Suppressor macrophage treated with lipopolysaccharide for 1 hour (primary cell): ENCODE measurements at places on chromosomes 16 and 17.

- DNase-seq = no peak
These were observed 204.6 kb downstream of the SEC14L1 start for GRCh38 chr17:77345260-77345910.

GRCh38 chr17:50458701-50459676 is 9.7 kb downstream of the CHAD start:
- DNase-seq = peak; percentile 65

DNA sequence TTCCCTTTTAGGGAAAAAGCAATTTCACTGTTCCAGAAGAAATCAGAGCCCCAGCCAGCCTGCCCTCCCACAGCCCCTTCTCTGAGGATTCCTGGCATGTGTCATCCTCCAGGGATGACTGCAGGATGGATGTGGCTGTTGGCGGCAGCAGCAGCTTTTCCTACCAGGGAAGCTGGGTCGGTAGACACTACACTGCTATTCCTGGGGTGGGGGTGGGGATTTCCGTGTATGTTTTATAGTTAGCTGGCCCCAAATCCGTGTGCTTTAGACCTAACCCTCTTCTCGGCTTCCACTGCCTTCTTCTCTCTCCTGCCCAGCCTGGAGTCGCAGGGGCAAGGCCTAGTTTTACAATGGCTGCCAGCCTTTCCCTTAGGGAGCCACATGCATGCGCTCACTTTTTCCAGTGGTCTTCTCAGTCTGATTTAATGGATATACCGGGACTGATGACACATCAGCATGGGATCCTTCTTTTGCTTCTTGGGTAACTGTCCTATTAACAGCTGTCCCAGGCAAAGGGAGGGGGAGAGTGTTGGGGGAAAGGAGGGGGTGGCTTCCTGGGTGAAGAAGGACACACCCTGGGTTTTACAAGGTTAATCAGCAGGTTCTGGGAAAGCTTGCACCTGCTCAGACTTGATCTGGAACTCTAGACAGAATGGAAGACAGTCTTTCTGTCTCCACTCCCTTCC is 2.7 kb upstream of the NFE2L1 start:
- peak; percentile 34 for DNase-seq

DNA sequence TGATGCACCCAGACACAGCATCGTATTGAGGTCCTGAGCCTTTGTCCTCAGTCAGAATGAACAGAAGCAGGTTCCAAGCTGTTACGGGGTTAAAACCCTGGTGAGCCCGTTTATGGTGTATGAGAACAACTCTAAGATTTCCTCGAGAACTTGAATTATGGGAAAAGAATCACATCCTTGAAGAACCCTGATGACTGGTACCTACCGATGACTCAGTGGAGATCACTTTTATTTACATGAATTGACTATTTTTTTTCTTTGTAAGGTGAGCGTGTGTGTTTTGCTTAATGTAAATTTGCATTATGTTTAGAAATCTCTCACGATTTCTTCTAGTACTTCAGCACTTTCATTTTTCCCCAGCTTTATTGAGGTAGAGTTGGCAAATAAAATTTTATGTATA is 3.3 kb upstream of the KRTAP4-4 start:
- no peak for DNase-seq

DNA sequence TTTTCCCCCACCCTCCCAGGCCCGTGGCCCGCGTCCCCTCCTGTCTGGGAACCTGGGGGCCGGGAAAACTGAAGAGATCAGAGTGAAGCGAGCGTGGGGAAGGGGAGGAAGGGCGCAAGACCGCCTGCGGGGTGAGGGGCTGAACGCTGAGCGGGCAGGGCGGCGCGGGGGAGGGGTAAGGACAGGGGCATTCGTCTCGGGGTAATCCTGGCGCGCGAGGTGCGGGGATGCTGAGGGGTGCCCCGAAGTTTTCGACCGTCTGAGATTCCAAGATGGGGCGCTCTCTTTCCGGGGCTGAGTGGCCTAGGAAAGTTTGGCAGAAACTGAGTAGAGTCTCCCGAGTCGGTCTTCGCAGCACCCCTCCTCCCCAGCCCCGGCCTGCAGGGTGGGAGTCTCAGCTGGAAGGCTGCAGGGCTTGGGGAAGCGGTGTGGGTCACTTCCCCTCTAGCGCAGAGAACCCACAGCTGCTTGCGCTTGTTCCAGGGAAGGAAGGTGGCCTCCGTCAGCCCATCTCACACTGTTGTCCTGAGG is 555 bp downstream of the TTYH2 start:
- peak; percentile 75 for DNase-seq

DNA sequence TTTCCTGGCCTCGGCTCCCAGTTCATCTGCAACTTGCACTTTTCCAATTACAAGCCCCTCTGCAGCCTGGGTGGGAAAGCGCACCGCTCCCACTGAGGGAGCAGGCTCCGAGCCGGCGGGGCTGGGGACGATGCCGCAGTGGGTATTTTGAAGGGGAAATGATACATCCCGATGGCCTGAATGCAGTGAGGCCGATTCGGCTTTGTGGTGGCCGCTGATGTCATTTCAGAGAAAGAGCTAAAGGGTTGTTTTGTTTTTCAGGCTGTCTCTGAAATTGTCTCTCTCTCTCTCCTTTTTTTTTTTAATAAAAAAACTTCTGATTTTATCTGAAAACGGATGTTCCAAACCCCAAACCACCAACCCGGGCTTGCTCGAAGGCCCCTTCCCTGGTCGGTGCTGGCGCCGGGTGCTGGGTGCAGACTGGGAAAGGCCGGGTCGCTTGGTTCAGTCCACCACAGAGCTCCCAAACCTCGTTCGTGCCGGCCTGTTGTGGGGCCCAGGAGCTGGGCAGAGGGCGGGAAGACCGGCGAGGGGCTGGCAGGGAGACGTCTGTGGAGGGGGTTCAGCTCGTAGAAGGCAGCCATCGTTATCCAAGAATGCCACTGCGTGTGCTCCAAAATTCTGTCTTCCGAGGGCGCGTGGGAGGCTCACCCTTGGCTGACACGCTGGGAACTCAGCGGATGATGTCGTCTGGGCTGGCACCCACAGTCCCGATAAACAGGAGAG is 102.8 kb downstream of the FOXL1 start:
- DNase-seq = no peak

- DNase-seq = no peak
These were observed 40.9 kb upstream of the RBFOX3 start for GRCh38 chr17:79651761-79652160.

DNA sequence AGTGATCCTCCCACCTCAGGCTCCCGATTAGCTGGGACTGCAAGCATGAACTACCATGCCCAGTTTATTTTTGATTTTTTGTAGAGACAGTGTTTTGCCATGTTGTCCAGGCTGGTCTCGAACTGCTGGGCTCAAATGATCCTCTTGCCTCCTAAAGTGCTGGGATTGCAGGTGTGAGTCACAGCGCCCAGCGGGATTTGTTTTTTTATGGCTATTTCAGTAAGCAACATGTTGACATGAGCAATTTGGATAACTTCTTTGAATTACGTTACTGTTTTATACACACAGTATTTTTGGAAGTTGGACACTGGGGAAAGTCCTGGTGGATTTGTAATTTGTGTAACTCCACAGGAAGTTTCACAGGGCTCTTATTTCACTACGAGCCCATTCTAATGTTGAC is 18.5 kb upstream of the RHOT1 start:
- peak; percentile 57 for DNase-seq

GRCh38 chr17:42200706-42201457 is 6.6 kb upstream of the GHDC start:
- DNase-seq = no peak

GRCh38 chr16:63921737-63922295 is 1200.0 kb downstream of the CDH11 start:
- DNase-seq = no peak

DNA sequence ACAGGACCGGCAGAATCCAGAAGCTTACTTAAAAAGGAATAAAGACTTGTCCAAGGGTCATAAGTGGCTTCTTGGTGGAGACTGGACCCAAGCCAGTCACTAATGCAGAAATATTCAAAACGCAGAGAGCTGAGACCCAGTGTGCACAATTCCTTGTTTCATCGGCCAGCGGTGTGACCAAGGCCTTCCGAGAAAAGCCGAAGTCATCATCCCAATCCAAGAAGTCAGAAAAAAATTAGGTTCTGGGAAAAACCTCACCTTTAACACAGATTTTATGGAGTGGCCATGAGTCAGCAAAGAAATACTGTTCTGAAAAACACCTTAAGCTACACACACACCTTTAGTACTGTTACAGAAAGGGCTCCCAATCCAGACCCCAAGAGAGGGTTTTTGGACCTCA is 1.0 kb upstream of the GCSH start:
- DNase-seq = no peak

- DNase-seq = no peak
These were observed 92.2 kb downstream of the SOCS1 start for GRCh38 chr16:11163761-11164261.

GRCh38 chr17:80347948-80348351 is 67.0 kb upstream of the ENDOV start:
- no peak for DNase-seq

DNA sequence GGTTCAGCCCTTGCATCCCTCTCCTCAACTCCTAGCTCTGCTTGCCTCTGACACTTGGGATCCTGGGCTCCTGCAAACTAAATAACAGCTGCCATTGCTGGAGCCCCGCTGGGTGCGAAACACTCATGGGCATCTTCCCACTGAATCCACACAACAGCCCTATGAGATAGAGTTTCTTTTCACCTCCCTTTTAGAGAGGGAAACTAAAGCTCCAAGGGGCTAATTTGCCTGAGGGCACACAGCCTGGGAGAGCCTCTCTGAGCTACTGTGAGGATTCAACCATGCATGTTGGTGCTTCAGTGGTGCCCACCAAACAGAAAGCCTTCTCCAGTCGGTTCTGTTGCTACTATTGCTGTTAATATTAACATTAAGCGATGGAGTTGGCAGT is 4.0 kb downstream of the ACBD4 start:
- DNase-seq = no peak

DNA sequence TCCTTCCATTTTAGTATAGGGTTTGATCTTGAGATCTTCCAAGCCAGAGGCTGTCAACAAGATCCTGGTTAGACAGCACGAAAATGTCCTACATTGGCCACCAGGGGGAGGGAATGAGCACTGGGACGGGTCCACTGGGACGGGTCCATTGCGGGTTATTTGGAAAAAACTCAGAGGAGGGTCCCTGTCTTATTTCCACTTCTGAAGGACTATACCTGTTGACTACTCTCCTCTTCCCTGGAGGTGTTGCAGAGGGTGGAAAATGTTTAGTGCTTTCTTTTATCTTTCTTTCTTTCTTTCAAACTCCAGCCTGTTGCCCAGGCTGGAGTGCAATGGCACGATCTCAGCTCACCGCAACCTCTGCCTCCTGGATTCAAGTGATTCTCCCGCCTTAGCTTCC is 2.5 kb downstream of the TTLL6 start:
- peak; percentile 83 for DNase-seq

DNA sequence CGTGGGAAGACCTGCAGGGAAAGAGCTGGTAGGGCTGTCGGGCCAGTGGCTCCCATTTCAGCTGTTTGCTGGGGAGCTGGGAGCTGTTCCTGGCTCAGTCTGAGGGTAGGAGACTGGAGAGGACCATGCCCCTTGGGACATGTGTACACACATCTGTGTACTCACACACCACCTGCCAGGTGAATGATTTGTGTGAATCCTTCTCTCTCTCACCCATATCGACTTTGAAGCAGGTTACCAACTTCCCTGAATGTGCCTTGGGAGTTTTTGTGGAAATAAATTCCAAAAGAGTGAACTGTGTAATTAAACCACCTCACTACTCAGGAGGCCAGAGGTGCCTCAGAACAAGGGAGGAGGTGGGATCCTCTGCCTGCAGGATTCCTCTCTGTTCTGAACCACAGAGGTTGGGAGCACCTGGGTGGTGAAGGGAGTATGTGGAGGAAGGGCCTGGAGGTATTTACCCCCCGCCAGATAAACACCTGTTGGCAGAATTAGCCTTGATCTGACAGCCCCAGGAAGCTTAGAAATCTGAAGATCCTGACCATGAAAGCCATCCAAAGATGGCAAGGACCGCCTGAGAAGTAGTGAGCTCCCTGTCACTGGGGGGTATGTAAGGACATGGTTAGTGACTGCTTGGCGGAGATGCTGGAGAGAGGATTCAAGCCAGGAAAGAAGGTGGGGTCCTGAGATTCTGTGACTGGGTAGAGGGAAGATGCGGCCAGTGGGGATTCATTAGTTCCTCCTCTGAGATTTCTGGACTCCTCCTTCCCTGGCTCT is 3.3 kb downstream of the ABCC3 start:
- DNase-seq = no peak

GRCh38 chr17:42167807-42168206 is 13.0 kb upstream of the RAB5C start:
- peak; percentile 65 for DNase-seq

DNA sequence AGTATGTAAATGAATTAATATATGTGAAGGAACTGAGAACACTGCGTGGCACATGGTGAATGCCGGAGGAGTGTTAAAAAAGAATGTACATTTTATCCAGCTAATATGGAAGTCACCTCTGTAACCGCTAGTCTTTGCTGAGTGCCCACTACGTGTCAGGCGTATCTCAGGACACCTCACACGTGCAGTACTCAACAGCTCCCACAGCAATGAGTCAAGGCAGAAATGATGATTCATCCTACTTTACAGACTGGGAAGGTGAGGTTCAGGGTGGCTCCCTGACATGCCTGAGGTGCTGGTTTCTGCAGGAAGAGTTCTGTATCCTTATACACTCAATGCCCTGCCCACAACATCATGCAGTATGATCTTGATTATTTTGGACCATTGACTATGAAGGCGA is 487.0 kb downstream of the HAPSTR1 start:
- DNase-seq = no peak

DNA sequence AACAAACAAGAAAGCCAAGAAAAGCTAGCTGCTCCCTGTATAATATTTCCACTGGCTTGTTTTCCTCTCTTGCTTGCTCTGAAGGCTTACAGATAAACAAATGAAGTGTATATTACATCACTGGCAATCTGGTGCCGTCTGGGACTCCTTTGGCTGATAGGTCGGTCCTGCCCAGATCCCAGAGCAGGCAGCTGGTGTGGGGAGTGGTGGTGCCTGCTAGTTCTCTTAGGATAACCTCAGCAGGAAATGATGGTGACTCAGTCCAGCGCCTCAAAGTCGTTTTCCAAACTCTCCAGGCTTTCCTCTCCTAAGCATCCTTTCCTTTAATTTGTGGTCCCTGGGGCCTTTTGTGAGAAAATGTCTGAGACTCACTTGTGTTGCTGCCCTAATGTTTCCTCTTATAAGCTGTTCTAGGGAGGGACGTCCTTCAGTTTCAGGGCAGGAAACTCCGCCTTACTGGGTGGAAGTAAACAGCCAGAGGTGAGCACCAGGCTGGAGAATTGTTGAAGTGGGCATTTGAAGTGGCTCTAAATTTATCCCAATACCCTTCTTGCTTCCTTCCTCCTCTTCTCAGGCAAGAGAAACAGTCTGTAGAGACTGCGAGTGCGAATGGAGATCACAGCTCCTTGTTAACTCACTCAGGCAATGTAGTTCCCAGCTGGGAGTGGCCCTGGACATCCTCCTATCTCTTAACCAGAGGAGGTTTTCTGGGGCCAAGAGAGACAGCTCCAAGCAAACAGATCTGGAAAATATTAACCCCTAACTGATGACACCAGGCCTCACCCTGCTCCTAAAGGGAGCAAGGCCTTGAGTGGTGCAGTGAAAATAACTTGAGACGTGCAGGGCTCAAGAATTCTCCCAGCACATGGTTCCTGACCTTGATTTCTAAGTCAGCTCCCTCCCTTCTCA is 34.9 kb downstream of the CD300LF start:
- DNase-seq = no peak
